ENCODE measurements at places on chromosomes 11 and 22. TPM values are rescaled to one million over a fixed set of nuclear protein-coding genes. Genes with fewer than 3 reads are reported as not detected.

DNA sequence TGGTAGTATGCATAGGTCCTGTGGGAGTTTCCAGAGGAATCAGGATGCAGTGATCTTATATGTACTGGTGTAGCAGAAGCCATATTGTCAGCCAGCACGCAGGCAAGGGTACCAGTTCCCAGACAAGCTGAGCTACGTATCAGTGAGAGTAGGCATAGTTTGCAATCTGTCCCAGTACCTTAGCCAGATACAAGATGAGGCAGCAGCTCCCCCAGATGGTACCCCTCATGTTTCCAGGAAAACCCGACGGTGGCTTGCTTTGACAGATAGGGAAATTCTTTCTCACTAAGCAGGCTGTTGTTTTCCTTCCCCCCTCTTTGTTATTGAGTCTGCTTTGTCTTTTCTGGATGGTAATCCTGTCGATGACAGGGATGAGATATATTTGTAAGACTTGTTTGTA is 109.7 kb upstream of the RRM1 start:
- H3K27ac ChIP-seq = no peak overlapping the region
- no peak overlapping the region for H3K4me3 ChIP-seq
- no peaks in the 10 kb centered on the region for H3K4me1 ChIP-seq
- no peaks in the 10 kb centered on the region for H3K36me3 ChIP-seq

- DNase-seq = no peak
- H3K4me1 ChIP-seq = no peaks in the 10 kb centered on the region
- H3K27ac ChIP-seq = no peak overlapping the region
- H3K27me3 ChIP-seq = no peaks in the 10 kb centered on the region
- H3K4me3 ChIP-seq = no peak overlapping the region
- no peaks in the 10 kb centered on the region for H3K36me3 ChIP-seq
Measured at GRCh38 chr11:31421820-31422219, 52.2 kb downstream of the DNAJC24 start.

DNA sequence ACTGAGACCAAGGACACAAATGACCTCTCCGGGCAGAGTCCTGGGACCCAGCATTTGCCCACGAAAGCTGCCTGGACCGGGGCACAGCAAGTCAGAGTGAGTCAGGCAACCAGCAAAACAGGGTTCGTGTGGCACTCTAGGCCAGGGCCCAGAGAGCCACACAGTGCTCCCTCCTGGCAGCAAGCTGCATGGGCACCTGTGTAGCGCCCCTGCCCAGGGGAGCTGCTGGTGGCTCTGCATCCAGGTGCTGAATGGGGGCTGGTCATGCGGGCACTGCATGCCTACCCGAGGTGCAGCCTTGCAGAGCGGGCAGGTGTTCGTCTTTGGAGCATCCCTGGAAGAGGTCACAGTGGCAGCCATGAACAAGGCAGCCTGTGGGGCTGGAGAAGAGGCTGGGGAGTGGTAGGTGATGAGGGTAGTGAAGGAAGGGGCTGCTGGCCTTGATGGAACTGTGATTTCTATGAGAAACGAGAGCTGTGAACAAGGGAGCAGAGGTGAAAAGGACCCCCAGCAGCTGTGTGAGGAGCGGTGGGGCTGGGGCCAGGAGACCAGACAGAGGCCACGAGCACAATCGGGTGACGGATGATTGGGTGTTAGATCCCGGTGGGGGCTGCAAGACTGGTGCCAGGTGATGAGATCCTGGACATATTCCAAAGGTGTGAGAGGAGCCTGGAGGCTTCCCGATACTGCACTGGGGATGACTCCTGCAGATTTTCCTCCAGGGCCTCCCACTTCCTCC is 63.3 kb downstream of the DGCR2 start:
- peaks cover 28% of the 10 kb centered on the region for H3K36me3 ChIP-seq
- no peak overlapping the region for H3K4me3 ChIP-seq
- H3K4me1 ChIP-seq = peaks cover 8% of the 10 kb centered on the region
- DNase-seq = no peak
- no peak overlapping the region for H3K27ac ChIP-seq
- no peaks in the 10 kb centered on the region for H3K27me3 ChIP-seq

- no peaks in the 10 kb centered on the region for H3K36me3 ChIP-seq
- H3K27me3 ChIP-seq = peaks cover 9% of the 10 kb centered on the region
- no peaks in the 10 kb centered on the region for H3K4me1 ChIP-seq
- no peak for DNase-seq
- no peak overlapping the region for H3K27ac ChIP-seq
- no peak overlapping the region for H3K4me3 ChIP-seq
Measured at GRCh38 chr11:2443406-2443805, 908 bp downstream of the TRPM5 start.

- H3K4me1 ChIP-seq = peaks cover 25% of the 10 kb centered on the region
- no peaks in the 10 kb centered on the region for H3K27me3 ChIP-seq
- H3K4me3 ChIP-seq = no peak overlapping the region
- peaks cover 20% of the 10 kb centered on the region for H3K36me3 ChIP-seq
Measured at GRCh38 chr11:128473636-128474035, 113.7 kb downstream of the ETS1 start.

GRCh38 chr11:134330611-134331353 is 1.0 kb upstream of the GLB1L2 start:
- peaks cover 4% of the 10 kb centered on the region for H3K4me1 ChIP-seq
- H3K27me3 ChIP-seq = peaks cover 17% of the 10 kb centered on the region
- H3K36me3 ChIP-seq = no peaks in the 10 kb centered on the region
- no peak overlapping the region for H3K27ac ChIP-seq
- DNase-seq = no peak
- no peak overlapping the region for H3K4me3 ChIP-seq

DNA sequence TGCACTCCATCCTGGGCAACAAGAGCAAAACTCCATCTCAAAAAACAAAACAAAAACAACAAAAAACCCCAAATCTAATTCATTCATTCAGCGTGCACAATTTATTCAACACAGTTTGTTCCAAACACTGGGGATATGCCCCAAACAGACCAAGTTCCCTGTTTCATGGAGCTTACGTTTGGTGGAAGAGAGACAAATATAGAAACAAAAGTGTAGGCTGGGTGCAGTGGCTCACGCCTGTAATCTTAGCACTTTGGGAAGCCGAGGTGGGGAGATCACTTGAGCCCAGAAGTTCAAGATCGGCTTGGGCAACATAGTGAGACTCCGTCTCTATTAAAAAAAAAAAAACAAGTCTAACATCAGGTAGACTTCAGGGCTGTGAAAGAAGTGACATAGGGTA is 52.4 kb downstream of the PTPRJ start:
- DNase-seq = no peak
- H3K4me3 ChIP-seq = no peak overlapping the region
- H3K27ac ChIP-seq = no peak overlapping the region
- H3K36me3 ChIP-seq = no peaks in the 10 kb centered on the region
- H3K4me1 ChIP-seq = peaks cover 11% of the 10 kb centered on the region
- H3K27me3 ChIP-seq = no peaks in the 10 kb centered on the region

DNA sequence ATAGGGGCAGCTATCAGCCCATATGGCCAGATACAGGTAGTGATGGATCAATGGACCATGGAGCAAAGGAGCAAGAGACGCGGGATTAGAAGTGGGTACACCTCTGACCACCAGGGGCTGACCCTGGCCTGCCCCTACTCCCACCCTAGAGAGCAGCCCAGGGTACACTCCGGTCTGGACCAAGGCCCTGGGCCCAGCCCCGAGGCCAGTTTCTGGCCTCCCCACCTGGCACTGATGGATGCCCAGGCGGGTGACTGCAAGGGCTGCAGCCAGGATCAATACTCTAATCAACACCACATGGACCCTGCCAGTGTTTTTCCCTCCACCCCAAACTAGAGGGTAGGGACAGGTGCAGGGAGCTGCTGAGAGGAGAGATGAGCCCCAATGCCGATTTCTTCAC is 74.1 kb upstream of the NECTIN1 start:
- no peaks in the 10 kb centered on the region for H3K27me3 ChIP-seq
- no peak overlapping the region for H3K4me3 ChIP-seq
- H3K27ac ChIP-seq = no peak overlapping the region
- DNase-seq = no peak
- H3K36me3 ChIP-seq = no peaks in the 10 kb centered on the region

- no peak overlapping the region for H3K27ac ChIP-seq
- no peaks in the 10 kb centered on the region for H3K27me3 ChIP-seq
- peak; percentile 55 for DNase-seq
- no peaks in the 10 kb centered on the region for H3K36me3 ChIP-seq
Measured at GRCh38 chr11:68146010-68146540, 24.9 kb upstream of the CHKA start.

- H3K36me3 ChIP-seq = no peaks in the 10 kb centered on the region
- DNase-seq = no peak
- no peak overlapping the region for H3K4me3 ChIP-seq
Measured at GRCh38 chr11:134945993-134946392, 534.0 kb upstream of the B3GAT1 start.

- peak; percentile 55 for DNase-seq
- H3K27ac ChIP-seq = peak within 1 kb of the TSS; percentile 79
- peaks cover 53% of the 10 kb centered on the region for H3K4me1 ChIP-seq
- no peaks in the 10 kb centered on the region for H3K27me3 ChIP-seq
- peak within 1 kb of the TSS; percentile 67 for H3K4me3 ChIP-seq
Measured at GRCh38 chr11:832529-833113, at the start of gene CD151. TSS of gene CD151 (plus strand) at chr11:832952. CDS start at chr11:836070, 3,118 bp downstream.

DNA sequence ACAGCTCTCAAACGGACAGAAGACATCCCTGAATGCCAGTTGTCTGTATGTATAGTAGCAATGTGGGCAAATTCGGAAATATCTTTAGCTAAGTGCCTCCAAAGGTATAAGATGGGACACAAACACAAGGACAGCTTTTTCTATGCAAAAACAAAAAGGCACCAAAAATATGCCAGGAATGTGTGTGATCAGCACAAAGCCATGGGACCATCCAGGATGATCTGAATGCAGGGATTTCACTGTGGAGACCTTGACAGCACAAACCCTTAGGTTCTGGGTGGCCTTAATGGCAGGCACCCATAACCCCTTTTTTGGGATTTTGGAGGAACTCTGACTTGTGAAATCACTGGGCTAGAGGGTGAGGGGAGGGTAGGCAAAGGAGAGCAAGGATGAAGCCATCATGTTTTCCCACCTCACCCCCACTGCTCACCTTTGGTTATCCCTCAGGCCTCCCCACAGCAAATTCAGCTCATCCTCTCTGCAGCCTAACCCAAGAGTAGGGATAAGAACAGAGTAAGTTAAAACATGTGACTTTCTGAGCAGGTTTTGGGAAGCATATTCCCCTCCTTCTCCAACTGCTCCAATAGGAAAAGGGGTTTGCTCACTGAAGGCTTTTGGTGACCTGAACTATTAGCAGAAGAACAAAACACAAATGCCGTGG is 154.6 kb downstream of the SNX19 start:
- no peak overlapping the region for H3K4me3 ChIP-seq
- DNase-seq = no peak
- H3K27ac ChIP-seq = no peak overlapping the region
- H3K4me1 ChIP-seq = no peaks in the 10 kb centered on the region
- no peaks in the 10 kb centered on the region for H3K36me3 ChIP-seq

- H3K36me3 ChIP-seq = no peaks in the 10 kb centered on the region
- DNase-seq = no peak
- H3K4me3 ChIP-seq = no peak overlapping the region
- H3K27me3 ChIP-seq = peaks cover 8% of the 10 kb centered on the region
Measured at GRCh38 chr11:124583781-124584180, 14.0 kb downstream of the OR8A1 start.

DNA sequence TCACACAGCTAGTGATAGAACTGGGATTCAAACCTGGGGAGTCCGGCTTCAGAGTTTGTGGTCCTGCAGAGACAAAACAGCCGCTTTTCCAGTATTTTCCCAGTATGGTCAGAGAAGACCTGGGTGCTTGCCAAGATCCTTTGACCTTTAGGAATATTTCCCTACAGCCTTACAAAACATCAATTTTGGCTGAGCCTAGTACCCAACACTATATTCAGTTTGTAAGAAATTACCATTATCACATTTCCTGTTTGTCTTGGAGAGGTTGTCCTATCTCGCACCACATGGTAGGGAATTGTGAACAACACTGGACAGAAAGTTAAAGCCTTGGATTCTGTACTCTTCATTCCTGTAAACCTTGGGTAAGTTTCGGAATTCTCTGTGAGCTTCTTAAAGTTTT is 10.7 kb upstream of the NEU3 start:
- H3K4me1 ChIP-seq = no peaks in the 10 kb centered on the region
- H3K27ac ChIP-seq = no peak overlapping the region
- DNase-seq = peak; percentile 40

- H3K27me3 ChIP-seq = no peaks in the 10 kb centered on the region
- H3K4me3 ChIP-seq = no peak overlapping the region
- H3K36me3 ChIP-seq = no peaks in the 10 kb centered on the region
- no peak overlapping the region for H3K27ac ChIP-seq
- H3K4me1 ChIP-seq = no peaks in the 10 kb centered on the region
Measured at GRCh38 chr11:86120807-86121206, 51.9 kb upstream of the PICALM start.

DNA sequence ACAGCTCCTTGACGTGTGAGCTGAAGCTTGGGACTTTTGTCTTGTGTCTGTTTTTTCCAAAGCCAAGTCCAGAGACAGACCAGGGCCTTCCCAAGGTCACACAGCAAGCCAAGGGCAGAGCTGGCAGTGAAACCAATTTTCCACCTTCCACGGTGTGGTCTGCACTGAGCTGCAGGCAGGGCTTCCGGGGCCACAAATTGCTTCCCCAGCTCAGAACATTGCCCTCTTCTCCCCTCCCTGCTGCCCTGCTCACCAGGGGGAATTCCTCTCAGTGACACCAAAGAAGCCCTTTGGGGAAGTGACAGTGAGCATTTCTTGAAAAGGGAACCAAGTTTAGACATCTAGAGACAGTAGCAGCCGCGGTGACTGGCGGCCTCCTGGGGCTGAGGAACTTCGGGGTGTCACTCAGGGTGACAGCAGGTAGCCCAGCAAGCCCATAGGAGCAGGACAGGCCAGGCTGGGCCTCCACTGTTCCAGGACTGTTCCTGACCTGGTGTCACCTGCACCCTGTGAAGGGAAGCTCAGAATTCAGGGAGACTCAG is 9.2 kb downstream of the FXYD2 start:
- H3K4me1 ChIP-seq = peaks cover 15% of the 10 kb centered on the region
- H3K27me3 ChIP-seq = peaks cover 1% of the 10 kb centered on the region
- H3K4me3 ChIP-seq = no peak overlapping the region
- no peaks in the 10 kb centered on the region for H3K36me3 ChIP-seq

GRCh38 chr11:70108250-70108649 is 30.1 kb downstream of the ANO1 start:
- H3K27ac ChIP-seq = no peak overlapping the region
- no peak overlapping the region for H3K4me3 ChIP-seq
- no peaks in the 10 kb centered on the region for H3K36me3 ChIP-seq
- H3K4me1 ChIP-seq = no peaks in the 10 kb centered on the region
- no peaks in the 10 kb centered on the region for H3K27me3 ChIP-seq
- no peak for DNase-seq

- peak overlapping the region; percentile 90 for H3K27ac ChIP-seq
- H3K27me3 ChIP-seq = no peaks in the 10 kb centered on the region
- peaks cover 45% of the 10 kb centered on the region for H3K4me1 ChIP-seq
- H3K36me3 ChIP-seq = no peaks in the 10 kb centered on the region
- DNase-seq = peak; percentile 71
- peak overlapping the region; percentile 62 for H3K4me3 ChIP-seq
Measured at GRCh38 chr22:40178417-40179409, 988 bp downstream of the TNRC6B start.

The ZBTB16 gene
- 19.5 TPM for total RNA-seq

The TUBA8 gene
- 4.0 TPM for total RNA-seq

The SNX19 gene
- total RNA-seq = 49.8 TPM

The VEGFB gene
- 98.1 TPM for total RNA-seq

The APOA4 gene
- total RNA-seq = not detected
